Activated CD4-positive, alpha-beta memory T cell treated with anti-CD3 and anti-CD28 coated beads, Interleukin-2, amount 10 ng/mL, durations not matched to agents 7 days and 5 days (primary cell): ENCODE measurements at places on chromosomes 16 and 17.
A peak's percentile ranks its signal among the peaks of the same experiment; 100 is the strongest.

GRCh38 chr16:70410734-70411133 lies 28.2 kb downstream of the ST3GAL2 start:
- peaks cover 14% of the 10 kb centered on the region for H3K4me1 ChIP-seq
- no peak for DNase-seq
- H3K4me3 ChIP-seq = no peak overlapping the region
- H3K27ac ChIP-seq = no peak overlapping the region
- H3K27me3 ChIP-seq = no peaks in the 10 kb centered on the region

DNA sequence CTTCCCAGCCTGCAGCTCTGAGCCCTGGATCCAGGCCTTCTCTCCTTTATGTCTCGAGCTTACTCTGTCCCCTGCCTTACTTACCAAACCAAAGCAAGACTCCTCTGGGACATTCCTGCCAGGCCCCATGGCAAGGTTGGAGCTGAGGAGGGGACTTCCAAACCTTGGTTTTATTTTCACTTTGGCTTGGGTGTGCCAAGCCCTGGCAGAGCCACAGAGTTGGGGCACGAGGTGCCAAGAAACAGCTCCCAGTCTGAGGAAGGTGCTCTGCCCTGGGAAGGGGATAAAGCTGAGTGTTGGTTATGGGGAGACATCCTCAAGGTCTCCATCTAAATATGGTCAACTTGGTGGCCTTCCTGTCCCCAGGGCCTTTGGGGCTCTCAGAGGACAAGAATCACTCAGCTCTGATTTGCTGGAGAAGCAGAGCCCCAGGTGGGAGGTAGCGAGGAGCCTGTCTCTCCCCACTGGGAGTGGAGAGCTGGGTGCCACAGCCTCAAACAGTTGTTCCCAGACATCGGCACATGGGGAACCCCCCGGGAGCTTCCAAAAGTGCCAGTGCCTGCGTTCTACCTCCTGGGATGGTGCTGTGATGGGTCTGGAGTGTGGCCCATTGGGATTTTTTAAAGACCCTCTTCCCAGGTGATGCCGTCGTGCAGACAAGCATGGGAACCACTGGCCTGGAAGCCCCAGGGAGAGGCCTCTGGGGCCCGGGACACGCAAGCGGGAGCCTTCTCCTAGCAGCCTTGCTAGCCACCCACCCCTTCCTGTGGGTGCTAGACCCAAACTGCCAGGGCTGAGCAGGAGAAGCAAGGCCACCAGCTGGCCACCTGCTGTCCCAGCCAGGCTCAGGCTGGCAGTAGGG lies 10.3 kb downstream of the NLRC5 start:
- H3K4me3 ChIP-seq = peak overlapping the region; percentile 60
- peaks cover 73% of the 10 kb centered on the region for H3K36me3 ChIP-seq
- peak overlapping the region; percentile 90 for H3K27ac ChIP-seq
- peak; percentile 43 for DNase-seq

DNA sequence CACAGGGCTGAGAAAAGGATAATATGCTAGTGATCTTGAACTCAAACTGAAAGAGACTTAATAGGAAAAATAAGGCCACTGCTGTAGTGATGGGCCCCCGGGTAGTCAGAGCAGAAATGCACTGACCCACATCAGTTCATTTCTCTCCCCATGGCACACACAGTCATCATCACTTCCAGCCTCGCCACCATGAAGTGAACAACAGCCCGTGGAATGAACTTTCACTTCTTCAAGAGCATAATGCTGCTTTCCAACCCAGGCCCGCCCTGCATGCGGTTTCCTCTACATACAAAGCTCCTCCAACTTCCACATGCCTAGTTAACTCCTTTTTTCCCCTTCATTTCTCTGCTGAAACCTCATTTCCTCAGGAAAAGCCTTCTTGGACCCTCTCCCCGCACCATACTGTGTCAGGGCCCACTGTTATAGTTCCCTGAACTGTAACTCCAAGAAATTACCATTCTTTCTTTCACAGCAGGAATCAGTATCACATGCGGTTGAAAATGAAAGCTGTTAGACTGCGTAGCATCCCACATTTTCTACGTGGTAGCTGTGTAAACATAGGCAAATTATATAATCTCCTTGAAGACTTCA lies 65.8 kb upstream of the SMIM36 start:
- H3K27ac ChIP-seq = no peak overlapping the region
- peak; percentile 46 for DNase-seq
- no peaks in the 10 kb centered on the region for H3K36me3 ChIP-seq

DNA sequence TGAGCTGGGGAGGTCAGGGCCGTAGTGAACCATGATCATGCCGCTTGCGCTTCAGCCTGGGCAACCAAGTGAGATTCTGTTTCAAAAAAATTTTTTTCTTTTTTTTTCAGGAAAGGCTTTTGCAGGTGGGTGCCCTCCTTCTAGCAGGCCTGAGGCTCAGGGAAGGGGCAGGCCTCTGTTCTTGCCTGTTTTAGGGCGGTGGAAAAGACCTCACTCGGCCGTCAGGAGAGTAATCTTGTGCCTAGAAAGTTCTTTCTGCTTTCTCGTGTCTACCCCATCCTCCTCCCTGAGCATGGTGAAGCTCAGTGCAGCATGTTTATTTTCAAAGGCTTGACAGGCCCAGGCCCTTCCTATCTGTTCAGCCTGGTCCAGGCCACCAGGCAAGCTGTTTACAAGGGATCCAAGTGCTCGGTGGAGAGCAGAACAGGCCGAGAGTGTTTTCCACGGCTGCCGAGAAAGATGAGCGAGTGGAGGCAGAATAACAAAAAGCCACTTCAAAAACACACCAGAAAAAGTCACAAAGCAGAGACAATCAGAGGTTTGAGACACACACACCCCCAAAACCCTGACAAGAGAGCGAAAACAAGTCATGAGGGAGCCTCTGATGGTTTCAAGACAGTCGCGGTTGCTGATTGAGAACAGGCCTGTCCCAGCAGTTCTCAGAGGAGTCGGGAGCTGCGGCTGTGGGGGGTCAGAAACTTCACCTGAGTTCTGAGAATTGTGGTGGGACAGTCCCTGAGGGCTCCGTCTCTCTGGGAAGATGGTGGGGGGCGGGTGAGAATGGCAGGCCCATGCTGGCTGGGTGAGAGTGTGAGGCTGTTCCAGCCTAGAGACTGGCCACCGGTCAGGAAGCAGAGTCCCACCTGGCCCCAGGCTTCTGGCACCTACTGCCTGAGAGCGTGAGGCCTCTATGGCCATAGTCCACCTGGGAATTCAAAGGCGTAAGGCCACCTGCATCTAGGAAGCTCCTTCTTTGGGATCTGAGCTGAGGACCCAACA lies 37.5 kb upstream of the CCR7 start:
- peaks cover 91% of the 10 kb centered on the region for H3K4me1 ChIP-seq
- DNase-seq = peak; percentile 58
- H3K4me3 ChIP-seq = peak overlapping the region; percentile 15
- peaks cover 12% of the 10 kb centered on the region for H3K36me3 ChIP-seq
- H3K27me3 ChIP-seq = no peaks in the 10 kb centered on the region

DNA sequence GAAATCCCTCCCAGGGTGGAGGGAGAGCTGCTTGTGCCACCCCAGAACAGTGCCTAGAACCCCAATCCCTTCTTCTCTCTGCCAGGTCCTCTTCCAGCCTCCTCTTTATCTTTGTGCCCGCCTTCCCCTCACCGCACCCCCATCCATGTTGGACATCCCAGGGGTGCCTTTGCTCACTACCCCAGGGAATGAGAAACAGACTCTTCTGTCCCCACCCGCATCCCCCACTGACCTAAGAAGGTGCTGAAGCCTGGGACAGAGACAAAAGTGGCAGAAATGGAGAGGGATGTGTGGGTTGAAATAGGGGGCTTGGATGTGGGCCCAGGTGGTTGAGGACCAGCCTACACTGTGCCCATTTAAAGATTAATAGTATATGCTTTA lies 17.0 kb downstream of the ALOX15B start:
- no peak overlapping the region for H3K27ac ChIP-seq
- peaks cover 40% of the 10 kb centered on the region for H3K27me3 ChIP-seq
- no peak overlapping the region for H3K4me3 ChIP-seq

DNA sequence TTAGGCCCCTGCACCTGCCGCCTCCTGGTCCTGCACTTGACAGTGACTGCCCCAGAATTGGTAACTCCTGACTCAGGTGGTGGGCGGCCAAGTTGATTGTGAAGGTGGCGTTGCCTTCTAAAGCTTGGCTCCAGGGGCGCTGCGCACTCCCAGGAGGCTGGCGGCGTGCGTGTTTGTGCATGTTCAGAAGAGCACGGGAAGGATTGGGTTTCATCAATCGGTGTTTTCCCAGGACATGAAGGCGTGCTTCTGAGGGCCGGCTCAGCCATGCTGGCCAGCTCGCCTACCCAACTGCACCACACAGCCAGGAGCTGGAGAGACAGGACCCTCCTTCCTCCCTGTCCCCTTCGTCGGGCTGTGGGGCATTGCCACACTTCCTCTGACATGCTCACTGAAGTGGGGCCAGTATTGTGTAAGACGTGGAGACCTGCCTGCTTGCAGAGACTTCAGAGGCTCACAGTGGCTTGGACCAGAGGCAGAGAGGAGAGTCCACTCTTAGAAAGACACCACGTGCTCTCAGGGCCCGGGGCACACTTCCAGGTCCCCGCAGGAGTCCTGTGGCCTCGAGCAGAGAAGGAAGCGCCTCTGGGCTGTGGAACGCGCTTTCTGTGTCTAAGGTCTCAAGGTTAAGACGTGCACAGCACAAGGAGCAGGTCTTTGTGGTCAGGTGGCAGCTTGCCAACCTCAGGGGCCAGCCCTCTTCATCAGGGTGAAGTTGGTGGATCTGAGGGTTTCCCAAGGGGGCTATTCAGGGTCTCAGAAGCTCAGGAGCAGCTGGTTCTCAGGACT lies 2.8 kb downstream of the RAB40C start:
- peaks cover 8% of the 10 kb centered on the region for H3K36me3 ChIP-seq
- H3K27me3 ChIP-seq = no peaks in the 10 kb centered on the region
- no peak overlapping the region for H3K27ac ChIP-seq
- no peak overlapping the region for H3K4me3 ChIP-seq
- peaks cover 24% of the 10 kb centered on the region for H3K4me1 ChIP-seq

DNA sequence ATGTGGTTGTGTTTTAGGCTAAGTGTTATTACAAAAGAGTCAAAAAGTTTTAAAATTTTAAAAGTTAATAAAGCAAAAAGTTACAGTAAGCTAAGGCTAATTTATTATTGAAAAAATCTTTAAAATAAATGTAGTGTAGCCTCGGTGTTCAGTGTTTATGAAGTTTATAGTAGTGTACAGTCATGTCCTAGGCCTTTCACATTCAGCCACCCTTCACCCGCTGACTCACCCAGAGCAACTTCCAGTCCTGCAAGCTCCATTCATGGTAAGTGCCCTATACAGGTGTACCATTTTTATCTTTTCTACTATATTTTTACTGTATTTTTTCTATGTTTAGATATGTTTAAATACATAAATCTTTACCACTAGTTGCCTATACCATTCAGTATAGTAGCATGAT lies 98.5 kb upstream of the RPRML start:
- DNase-seq = no peak
- H3K4me1 ChIP-seq = peaks cover 16% of the 10 kb centered on the region
- H3K27ac ChIP-seq = no peak overlapping the region
- no peaks in the 10 kb centered on the region for H3K27me3 ChIP-seq
- peaks cover 14% of the 10 kb centered on the region for H3K36me3 ChIP-seq

DNA sequence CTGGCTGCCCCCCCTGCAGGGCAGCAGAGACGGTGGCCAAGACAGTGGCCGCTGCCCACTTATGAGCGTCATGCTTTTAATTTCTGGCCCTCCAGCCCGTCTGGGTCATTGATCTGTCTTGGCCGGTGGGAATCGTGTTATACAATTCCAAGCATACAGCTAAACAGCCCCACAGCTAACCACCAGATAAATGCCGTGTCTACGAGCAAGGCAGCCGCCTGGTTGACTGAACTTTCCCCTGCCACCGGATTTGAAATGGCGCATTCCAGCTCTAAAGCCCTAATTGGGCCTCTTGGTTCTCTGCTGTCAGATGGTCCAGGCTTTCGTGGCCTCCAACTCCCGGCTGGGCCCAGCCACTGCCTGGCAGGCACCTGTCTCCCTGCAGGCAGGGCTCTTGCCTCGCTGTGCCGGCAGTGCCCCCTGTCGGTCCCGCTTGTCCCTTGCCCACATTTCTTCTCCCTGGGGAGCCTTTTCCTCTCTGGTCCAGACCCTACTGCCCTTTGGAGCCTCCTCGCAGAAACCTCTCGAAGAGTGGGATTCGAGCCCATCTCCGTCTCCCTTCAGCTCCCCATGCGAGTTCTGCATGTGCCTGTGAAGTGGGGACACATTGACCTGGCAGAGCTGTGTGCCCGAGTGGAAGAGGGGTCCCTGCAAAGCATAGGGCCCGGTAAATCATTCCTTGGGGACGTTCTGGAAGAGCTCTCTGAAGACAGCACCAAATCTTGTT lies 1.8 kb upstream of the RBFOX3 start:
- peak; percentile 62 for DNase-seq
- no peaks in the 10 kb centered on the region for H3K36me3 ChIP-seq
- H3K27me3 ChIP-seq = peaks cover 26% of the 10 kb centered on the region
- H3K4me3 ChIP-seq = no peak overlapping the region
- no peaks in the 10 kb centered on the region for H3K4me1 ChIP-seq

GRCh38 chr16:80047842-80048241 lies 447.3 kb upstream of the MAF start:
- no peak for DNase-seq
- no peak overlapping the region for H3K27ac ChIP-seq
- no peak overlapping the region for H3K4me3 ChIP-seq
- peaks cover 15% of the 10 kb centered on the region for H3K27me3 ChIP-seq

GRCh38 chr17:10803830-10804475 lies at the start of gene TMEM238L:
TMEM238L (minus strand) TSS chr17:10804099; CDS start chr17:10803963, 136 bp downstream.
- no peaks in the 10 kb centered on the region for H3K4me1 ChIP-seq
- no peaks in the 10 kb centered on the region for H3K27me3 ChIP-seq
- H3K36me3 ChIP-seq = no peaks in the 10 kb centered on the region
- H3K4me3 ChIP-seq = no peak within 1 kb of the TSS
- no peak for DNase-seq
- H3K27ac ChIP-seq = no peak within 1 kb of the TSS

DNA sequence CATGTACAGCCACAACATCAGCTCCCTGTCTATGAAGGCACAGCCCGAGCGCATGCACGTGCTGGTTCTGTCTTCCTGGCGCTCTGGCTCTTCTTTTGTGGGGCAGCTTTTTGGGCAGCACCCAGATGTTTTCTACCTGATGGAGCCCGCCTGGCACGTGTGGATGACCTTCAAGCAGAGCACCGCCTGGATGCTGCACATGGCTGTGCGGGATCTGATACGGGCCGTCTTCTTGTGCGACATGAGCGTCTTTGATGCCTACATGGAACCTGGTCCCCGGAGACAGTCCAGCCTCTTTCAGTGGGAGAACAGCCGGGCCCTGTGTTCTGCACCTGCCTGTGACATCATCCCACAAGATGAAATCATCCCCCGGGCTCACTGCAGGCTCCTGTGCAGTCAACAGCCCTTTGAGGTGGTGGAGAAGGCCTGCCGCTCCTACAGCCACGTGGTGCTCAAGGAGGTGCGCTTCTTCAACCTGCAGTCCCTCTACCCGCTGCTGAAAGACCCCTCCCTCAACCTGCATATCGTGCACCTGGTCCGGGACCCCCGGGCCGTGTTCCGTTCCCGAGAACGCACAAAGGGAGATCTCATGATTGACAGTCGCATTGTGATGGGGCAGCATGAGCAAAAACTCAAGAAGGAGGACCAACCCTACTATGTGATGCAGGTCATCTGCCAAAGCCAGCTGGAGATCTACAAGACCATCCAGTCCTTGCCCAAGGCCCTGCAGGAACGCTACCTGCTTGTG lies 10.7 kb downstream of the CHST4 start:
- H3K36me3 ChIP-seq = no peaks in the 10 kb centered on the region
- no peaks in the 10 kb centered on the region for H3K4me1 ChIP-seq
- H3K4me3 ChIP-seq = no peak overlapping the region
- H3K27me3 ChIP-seq = no peaks in the 10 kb centered on the region

- peak; percentile 8 for DNase-seq
- H3K4me3 ChIP-seq = no peak overlapping the region
- peaks cover 5% of the 10 kb centered on the region for H3K36me3 ChIP-seq
- peaks cover 60% of the 10 kb centered on the region for H3K4me1 ChIP-seq
- H3K27me3 ChIP-seq = peaks cover 2% of the 10 kb centered on the region
- peak overlapping the region; percentile 97 for H3K27ac ChIP-seq
These were observed 25.1 kb upstream of the ADGRG1 start for GRCh38 chr16:57603115-57604024.
